ENCODE measurements at places on chromosomes 3 and 15. TPM values are rescaled to one million over a fixed set of nuclear protein-coding genes. Genes with fewer than 3 reads are reported as not detected.
A peak's percentile ranks its signal among the peaks of the same experiment; 100 is the strongest.

DNA sequence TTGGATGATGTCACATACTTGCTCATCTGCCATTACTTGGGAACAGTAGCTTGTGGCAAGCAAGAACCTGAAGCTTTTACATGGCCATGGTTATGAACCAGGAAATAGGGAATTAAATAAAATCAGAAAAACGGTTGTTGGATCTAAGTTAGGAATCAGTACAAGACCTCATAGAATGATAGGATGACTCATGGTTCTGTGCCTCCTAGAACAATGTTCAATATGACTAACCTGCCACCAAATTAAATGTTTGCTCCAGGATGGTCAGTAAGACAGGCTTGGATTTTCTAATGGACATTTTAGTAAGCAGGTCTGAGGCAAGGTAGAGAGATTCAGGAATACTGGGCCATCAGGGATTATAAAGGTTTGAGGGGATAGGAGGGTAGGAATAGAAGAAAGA, 218.9 kb downstream of the PLOD2 start:
- no peaks in the 10 kb centered on the region for H3K36me3 ChIP-seq
- H3K4me3 ChIP-seq, result no peak overlapping the region
- no peaks in the 10 kb centered on the region for H3K27me3 ChIP-seq
- H3K27ac ChIP-seq, result no peak overlapping the region
- DNase-seq, result no peak

GRCh38 chr3:109098079-109098644, 19.8 kb downstream of the MORC1 start:
- no peak overlapping the region for H3K4me3 ChIP-seq
- no peaks in the 10 kb centered on the region for H3K27me3 ChIP-seq
- no peak overlapping the region for H3K27ac ChIP-seq
- H3K36me3 ChIP-seq, result no peaks in the 10 kb centered on the region
- DNase-seq, result no peak

DNA sequence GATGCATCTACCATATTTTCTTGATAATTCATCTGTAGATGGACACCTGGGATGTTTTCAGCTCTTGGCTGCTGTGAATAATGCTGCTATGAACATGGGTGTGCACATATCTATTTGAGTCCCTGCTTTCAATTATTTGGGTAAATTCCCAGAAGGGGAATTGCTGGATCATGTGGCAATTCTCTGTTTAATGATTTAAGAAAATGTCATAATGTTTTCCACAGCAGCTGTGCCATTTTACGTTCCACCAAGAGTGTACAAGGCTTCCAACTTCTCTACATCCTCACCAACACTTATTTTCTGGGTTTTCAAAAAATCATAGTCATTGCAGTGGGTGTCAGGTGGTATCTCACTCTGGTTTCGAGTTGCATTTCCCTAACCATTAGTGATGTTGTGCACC, 64.4 kb downstream of the NSMCE3 start:
- H3K4me3 ChIP-seq, result no peak overlapping the region
- DNase-seq, result no peak
- H3K27me3 ChIP-seq, result no peaks in the 10 kb centered on the region
- no peaks in the 10 kb centered on the region for H3K36me3 ChIP-seq
- no peak overlapping the region for H3K27ac ChIP-seq

DNA sequence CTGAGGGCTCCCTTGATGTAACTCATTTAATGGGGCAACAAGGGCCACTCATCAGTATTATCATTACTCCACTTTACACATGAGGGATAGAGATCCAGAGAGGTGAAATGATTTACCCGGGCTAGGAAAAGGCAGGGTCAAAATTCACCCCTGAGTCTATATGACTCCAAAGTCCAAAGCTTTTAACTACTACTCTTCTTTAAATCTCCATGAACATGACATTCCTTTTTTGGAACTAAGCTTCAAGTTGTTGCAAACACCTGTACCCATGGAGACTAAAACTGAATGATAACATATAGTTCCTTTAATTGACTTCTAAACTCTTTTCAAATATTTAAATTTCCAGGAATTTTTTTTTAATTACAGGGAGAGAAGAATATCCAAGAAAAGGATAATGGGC, 292.9 kb upstream of the GADL1 start:
- H3K4me3 ChIP-seq, result no peak overlapping the region
- no peak for DNase-seq
- H3K36me3 ChIP-seq, result no peaks in the 10 kb centered on the region
- H3K27ac ChIP-seq, result no peak overlapping the region

DNA sequence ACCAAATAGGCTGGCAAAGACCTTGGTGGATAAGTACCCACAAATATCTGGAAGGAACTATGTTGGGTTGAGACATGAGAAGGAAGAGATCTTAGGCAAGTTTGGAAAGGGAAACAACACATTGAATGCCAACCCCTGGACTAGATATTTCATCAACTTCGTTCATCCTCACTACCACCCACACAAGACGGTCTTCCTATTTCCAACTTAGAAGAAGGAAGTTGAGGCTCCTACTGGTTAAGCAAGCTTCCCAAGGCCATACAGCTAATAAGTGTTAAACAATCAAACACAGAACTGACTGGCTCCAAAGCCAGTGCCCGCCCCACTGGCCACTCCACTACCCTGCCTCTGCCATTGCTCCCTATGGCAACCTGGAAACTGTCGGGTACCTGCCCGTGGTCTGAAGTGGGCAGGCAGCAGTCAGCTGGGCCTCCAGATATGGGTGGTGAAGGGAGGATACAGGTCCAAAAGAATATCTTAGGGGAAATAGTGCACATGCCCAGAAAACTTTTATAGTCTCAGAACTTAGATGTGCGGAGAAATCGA, 94.9 kb downstream of the LIPC start:
- no peaks in the 10 kb centered on the region for H3K4me1 ChIP-seq
- no peaks in the 10 kb centered on the region for H3K27me3 ChIP-seq
- H3K36me3 ChIP-seq, result no peaks in the 10 kb centered on the region
- no peak overlapping the region for H3K4me3 ChIP-seq

DNA sequence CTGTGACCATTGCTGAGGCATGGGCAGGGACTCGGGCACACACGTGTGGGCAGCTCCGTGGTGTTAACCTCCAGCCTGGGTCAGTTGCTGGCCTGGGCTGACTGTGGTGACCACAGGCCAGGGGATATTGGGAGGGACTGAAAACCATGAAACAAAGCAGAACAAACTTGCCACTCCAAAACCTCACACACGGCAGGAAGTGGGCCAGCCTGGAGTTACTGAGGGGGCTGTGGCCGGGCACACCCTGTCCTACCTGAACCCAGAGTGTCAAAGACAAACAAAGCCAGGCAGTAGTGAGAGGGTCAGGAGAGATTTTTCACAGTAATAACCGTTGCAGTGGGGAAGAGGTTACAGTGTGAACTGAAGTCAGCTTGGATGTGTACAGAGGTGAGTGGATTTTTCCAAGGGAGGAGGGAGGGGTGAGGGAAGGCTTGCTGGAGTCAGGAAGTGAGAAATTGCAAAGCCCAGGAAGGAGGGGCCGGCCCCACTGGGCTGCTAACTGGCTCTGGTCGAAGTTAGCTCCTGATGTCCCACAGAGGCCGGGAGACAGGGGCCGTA, 40.0 kb upstream of the ATP10A start:
- no peak overlapping the region for H3K4me3 ChIP-seq
- H3K4me1 ChIP-seq, result no peaks in the 10 kb centered on the region
- no peak overlapping the region for H3K27ac ChIP-seq
- no peak for DNase-seq

GRCh38 chr15:39124553-39125171, 456.2 kb upstream of the THBS1 start:
- H3K4me3 ChIP-seq, result no peak overlapping the region
- peak overlapping the region; percentile 46 for H3K27ac ChIP-seq
- no peak for DNase-seq
- H3K4me1 ChIP-seq, result no peaks in the 10 kb centered on the region
- no peaks in the 10 kb centered on the region for H3K36me3 ChIP-seq

- no peaks in the 10 kb centered on the region for H3K27me3 ChIP-seq
- H3K4me3 ChIP-seq, result peak within 1 kb of the TSS; percentile 65
- peaks cover 7% of the 10 kb centered on the region for H3K4me1 ChIP-seq
- DNase-seq, result no peak
- H3K36me3 ChIP-seq, result no peaks in the 10 kb centered on the region
Measured at GRCh38 chr15:66293419-66294156, at the start of gene DIS3L. Gene DIS3L (plus strand): TSS chr15:66293568. CDS start chr15:66293597, 29 bp downstream.

DNA sequence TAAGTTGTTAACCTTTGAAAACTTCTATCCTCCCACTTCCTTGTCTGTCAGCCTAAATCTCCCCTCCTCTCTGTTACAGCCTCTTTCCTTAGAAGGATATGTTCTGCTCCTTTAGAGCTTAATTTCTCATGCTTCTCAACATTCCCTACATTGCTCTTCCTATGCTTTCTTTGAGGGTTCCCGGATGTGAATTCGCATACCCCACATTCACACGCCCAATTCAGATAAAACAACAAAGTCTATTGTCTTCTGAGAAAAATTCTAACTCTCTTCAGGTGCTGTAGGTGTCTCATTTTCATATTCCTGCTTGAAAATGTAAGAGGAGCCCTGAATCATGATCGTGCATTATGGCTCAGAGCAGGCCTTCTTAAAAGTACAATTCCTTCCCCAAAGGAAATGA, 171.8 kb upstream of the DPH6 start:
- H3K4me1 ChIP-seq, result no peaks in the 10 kb centered on the region
- H3K27ac ChIP-seq, result no peak overlapping the region
- no peak for DNase-seq
- H3K36me3 ChIP-seq, result no peaks in the 10 kb centered on the region

- H3K4me3 ChIP-seq, result no peak overlapping the region
- no peaks in the 10 kb centered on the region for H3K27me3 ChIP-seq
Measured at GRCh38 chr3:44842376-44842775, 19.3 kb upstream of the TMEM42 start.

- H3K4me1 ChIP-seq, result no peaks in the 10 kb centered on the region
- no peak for DNase-seq
- H3K27me3 ChIP-seq, result no peaks in the 10 kb centered on the region
- no peak overlapping the region for H3K27ac ChIP-seq
Measured at GRCh38 chr15:65796610-65797078, 4.6 kb upstream of the DENND4A start.

DNA sequence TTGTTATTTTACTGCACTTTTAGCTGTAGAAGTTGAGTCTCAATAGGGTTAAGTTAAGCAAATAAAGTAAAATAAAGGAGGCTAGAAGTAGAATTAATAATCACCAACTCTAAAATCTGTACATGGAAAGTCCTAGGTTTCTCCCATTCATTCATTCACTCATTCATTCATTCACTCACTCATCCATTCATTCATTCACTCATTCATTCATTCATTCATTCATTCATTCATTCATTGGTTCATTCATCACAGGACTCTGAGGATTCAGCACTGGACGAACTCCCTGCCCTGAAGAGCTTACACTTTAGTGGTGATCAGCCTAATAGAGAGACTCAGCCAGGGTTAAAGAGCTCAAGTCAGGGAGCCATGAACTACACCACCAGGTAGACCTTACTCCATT, 4.5 kb upstream of the LSG1 start:
- H3K4me1 ChIP-seq, result no peaks in the 10 kb centered on the region
- H3K27ac ChIP-seq, result no peak overlapping the region
- no peak for DNase-seq
- no peak overlapping the region for H3K4me3 ChIP-seq
- H3K36me3 ChIP-seq, result no peaks in the 10 kb centered on the region

DNA sequence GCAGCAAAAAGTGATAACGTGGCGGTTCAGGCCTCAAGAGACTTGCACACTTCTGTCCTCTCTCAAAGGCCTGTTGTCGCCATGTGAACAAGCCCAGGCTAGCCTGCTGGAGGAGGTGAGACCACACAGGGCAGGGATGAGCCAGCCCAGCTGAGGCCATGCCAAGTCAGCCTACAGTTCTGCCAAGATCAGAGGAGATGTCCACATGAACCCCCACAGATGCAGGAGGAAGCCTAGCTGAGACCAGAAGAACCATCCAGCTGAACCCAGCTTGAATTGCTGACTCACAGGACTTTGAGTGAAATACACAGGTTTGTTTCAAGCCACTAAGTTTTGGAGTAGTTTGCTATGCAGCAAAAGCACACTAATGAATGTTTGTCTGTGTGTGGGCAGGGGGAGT, 50.3 kb upstream of the SEC13 start:
- no peaks in the 10 kb centered on the region for H3K4me1 ChIP-seq
- H3K4me3 ChIP-seq, result no peak overlapping the region
- H3K27ac ChIP-seq, result no peak overlapping the region
- DNase-seq, result no peak
- no peaks in the 10 kb centered on the region for H3K27me3 ChIP-seq

- H3K36me3 ChIP-seq, result no peaks in the 10 kb centered on the region
- no peak for DNase-seq
- H3K27ac ChIP-seq, result no peak overlapping the region
- H3K27me3 ChIP-seq, result no peaks in the 10 kb centered on the region
Measured at GRCh38 chr3:41751597-41751996, 210.3 kb downstream of the ULK4 start.

- H3K27ac ChIP-seq, result no peak overlapping the region
- no peaks in the 10 kb centered on the region for H3K4me1 ChIP-seq
- DNase-seq, result no peak
- H3K27me3 ChIP-seq, result no peaks in the 10 kb centered on the region
Measured at GRCh38 chr3:14352002-14352627, 50.3 kb upstream of the SLC6A6 start.

DNA sequence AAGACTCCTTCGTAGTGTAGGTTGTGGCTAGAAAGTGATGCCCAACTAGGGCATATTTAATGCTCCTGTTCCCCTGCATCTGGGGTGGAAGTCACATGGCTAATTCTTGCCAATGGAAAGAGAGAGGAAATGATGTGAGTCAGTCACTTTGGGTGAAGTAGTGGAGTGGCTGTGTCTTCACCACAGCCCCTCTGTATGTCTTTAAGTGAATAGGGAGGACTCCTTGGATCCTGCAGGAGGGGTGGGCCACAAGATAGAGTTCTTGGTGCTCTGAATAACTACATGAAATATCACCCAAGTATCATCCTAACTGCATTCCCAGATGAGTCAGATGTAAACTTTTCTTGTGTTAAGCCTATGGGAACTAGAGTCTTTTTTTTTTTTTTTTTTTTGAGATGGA, 17.8 kb upstream of the MB21D2 start:
- H3K4me3 ChIP-seq, result no peak overlapping the region
- no peaks in the 10 kb centered on the region for H3K4me1 ChIP-seq
- H3K36me3 ChIP-seq, result no peaks in the 10 kb centered on the region
- no peak overlapping the region for H3K27ac ChIP-seq

DNA sequence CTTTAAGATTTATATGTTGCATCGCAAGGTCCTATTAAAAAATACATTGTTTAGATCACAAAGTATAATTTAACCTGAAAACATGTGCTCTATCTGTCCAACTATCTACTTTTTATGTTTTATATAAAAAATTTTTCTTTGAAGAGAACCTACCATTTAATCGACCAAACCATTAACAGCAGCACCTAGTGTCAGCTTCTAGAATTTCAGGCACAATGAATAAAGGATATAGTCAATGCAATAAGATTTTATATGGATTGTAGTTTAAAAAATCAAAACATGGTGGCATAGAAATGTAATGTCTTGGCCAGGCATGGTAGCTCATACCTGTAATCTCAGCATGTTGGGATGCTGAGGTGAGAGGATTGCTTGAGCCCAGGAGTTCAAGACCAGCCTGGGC, 313.7 kb downstream of the GAP43 start:
- no peak overlapping the region for H3K27ac ChIP-seq
- H3K36me3 ChIP-seq, result no peaks in the 10 kb centered on the region
- no peak overlapping the region for H3K4me3 ChIP-seq

GRCh38 chr3:79898907-79899306, 131.1 kb upstream of the ROBO1 start:
- H3K36me3 ChIP-seq, result no peaks in the 10 kb centered on the region
- no peak overlapping the region for H3K4me3 ChIP-seq
- no peak for DNase-seq
- H3K4me1 ChIP-seq, result no peaks in the 10 kb centered on the region
- H3K27ac ChIP-seq, result no peak overlapping the region

Gene MCF2L2
- total RNA-seq, result 1.3 TPM

Gene TNNC1
- not detected for total RNA-seq

Gene CRABP1
- 11.5 TPM for total RNA-seq

Gene SAMMSON
- total RNA-seq, result not detected

Gene FANCD2
- total RNA-seq, result 12.9 TPM

Measured in breast epithelium (tissue), 4 donors.